ENCODE measurements at places on chromosomes 16 and 17. TPM values are rescaled to one million over a fixed set of nuclear protein-coding genes. Genes with fewer than 3 reads are reported as not detected.

Gene SPSB3
- total RNA-seq, result 36.7 TPM

GRCh38 chr16:84617041-84617790 is 662 bp downstream of the COTL1 start:
- peak overlapping the region; percentile 87 for H3K4me3 ChIP-seq
- H3K27ac ChIP-seq, result no peak overlapping the region
- H3K36me3 ChIP-seq, result no peaks in the 10 kb centered on the region
- H3K4me1 ChIP-seq, result no peaks in the 10 kb centered on the region
- peaks cover 13% of the 10 kb centered on the region for H3K27me3 ChIP-seq

DNA sequence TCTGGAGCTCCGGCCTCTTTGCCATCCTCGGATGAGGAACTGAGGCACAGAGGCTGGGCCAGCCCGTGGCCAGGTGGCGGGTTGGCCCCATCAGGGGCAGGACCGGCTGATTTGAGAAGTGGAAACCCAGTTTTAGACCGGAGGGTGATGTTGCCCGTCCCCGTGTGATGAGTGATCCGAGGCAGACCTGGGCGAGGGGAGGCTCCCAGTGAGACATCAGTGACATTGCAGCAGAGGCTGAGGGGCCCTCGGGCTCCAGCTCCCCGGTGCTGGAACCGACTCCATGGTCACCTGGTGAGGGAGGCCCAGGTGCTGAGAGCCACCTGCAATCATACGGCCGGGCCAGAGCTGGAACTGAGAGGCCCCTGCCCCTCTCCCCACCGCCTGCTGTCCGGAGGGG is 26.9 kb upstream of the CACNA1H start:
- no peaks in the 10 kb centered on the region for H3K4me1 ChIP-seq
- no peak for DNase-seq
- H3K27me3 ChIP-seq, result no peaks in the 10 kb centered on the region
- no peak overlapping the region for H3K4me3 ChIP-seq
- H3K36me3 ChIP-seq, result no peaks in the 10 kb centered on the region

GRCh38 chr17:41593306-41593981 is 6.7 kb upstream of the KRT14 start:
- H3K27ac ChIP-seq, result no peak overlapping the region
- H3K27me3 ChIP-seq, result no peaks in the 10 kb centered on the region
- peak; percentile 53 for DNase-seq
- H3K4me1 ChIP-seq, result no peaks in the 10 kb centered on the region
- H3K36me3 ChIP-seq, result no peaks in the 10 kb centered on the region
- no peak overlapping the region for H3K4me3 ChIP-seq

DNA sequence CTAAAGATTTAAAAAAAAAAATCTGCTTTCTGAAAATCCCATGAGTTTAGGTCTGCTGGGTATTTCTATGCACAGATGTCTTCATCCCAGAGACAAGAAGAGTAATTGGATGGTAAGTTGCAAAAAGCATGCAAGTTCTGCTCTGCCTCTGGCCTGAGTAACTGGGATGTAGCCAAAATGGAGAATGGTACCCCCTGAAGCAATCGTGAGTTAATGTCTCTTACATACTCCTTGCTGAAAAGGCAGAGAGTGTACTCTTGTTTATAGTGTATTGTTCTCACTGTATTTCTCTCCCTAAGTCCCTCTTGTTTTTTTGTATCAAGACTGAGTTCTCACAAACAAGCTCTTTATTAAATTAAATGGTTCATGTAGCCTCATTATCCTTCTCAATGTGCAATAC is 259.0 kb downstream of the IRX3 start:
- no peak overlapping the region for H3K27ac ChIP-seq
- no peak for DNase-seq
- H3K36me3 ChIP-seq, result no peaks in the 10 kb centered on the region
- no peaks in the 10 kb centered on the region for H3K27me3 ChIP-seq
- peaks cover 6% of the 10 kb centered on the region for H3K4me1 ChIP-seq
- H3K4me3 ChIP-seq, result no peak overlapping the region

Gene WNK4
- total RNA-seq, result 3.3 TPM

Gene PRSS21
- not detected for total RNA-seq

GRCh38 chr17:7218758-7219157 is 878 bp downstream of the DLG4 start:
- no peaks in the 10 kb centered on the region for H3K27me3 ChIP-seq
- DNase-seq, result no peak
- H3K36me3 ChIP-seq, result peaks cover 25% of the 10 kb centered on the region

DNA sequence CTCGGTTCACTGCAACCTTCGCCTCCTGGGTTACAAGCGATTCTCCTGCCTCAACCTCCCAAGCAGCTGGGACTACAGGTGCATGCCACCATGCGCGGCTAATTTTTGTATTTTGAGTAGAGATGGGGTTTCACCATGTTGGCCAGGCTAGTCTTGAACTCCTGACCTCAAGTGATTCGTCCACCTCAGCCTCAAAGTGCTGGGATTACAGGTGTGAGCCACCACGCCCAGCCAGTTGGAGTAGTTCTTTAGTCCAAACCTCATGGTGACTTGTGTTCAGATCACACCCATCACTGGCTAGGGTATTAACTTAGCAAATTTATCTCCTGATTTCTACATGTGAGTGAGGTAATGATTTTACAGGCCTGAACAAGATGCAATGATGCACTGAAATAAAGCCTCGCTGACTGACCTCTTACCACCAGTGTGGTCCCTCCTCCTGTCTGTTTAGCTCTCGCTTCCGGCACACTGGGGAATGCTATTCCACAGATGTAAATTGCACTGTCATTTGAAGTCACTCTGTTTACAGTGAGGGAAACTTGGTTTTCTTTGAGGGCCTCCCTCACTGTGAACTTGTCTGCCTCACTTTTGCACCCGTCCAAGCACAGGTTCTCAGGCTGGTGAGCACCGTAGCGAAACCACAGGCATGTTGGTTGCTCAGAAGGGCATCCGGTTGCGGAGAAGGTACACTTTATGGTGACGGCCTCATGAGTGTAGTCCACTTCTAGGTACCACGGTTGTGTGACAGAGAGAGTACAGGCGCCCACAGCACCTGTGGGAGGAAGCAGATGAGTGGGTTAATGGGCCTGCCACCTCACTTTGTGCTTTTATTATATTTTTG is 5.5 kb downstream of the IGSF6 start:
- no peak overlapping the region for H3K4me3 ChIP-seq
- H3K4me1 ChIP-seq, result peaks cover 3% of the 10 kb centered on the region
- no peaks in the 10 kb centered on the region for H3K27me3 ChIP-seq
- no peak for DNase-seq
- H3K27ac ChIP-seq, result no peak overlapping the region

Gene CCDC200
- total RNA-seq, result not detected

Gene CORO1A
- total RNA-seq, result 2.6 TPM

DNA sequence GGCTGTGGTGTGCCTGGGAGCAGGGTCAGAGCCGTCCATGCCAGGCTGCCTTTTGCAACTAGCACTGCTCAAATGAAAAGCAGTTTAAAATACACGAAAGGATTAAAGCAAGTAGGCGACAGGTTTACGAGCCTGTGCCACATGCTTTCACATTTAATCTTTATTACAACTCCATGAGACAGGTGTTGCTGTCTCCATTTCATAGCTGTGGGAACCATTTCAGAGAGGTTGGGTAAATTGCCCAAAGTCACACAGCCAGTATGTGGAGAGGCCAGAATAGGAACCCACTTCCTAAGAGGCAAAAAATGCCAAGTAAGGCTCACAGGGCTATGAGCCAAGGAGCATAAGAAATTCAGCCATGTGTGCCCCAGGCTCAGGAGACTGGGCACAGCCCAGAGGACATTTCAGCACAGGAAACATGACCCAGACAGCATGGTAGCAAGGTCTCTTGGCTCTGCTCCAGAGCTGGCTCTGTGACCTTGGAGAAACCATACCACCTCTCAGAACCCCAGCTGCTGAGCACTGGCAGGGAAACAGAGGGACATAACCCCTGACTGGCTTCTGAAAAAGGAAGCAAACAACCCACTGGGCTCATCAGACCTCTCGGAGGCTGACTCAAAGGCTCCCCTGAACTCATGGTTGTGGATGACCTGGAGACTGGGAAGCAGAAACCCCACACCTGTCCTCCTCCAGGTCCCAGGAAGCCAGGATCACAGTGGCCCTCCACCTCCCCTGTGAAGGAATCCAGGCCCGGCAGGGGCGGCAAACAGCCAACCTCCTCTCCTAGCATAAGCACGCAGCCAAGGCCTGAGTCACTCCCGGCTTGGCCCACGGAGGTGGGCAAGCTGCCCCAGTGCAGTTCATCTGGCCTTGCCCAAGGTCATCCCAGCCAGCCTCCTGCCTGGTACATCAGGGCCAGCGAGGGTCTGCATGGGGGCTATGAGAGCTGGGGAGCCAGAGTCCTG is 40.3 kb upstream of the MRPS23 start:
- no peaks in the 10 kb centered on the region for H3K27me3 ChIP-seq
- no peak overlapping the region for H3K4me3 ChIP-seq
- H3K36me3 ChIP-seq, result no peaks in the 10 kb centered on the region
- no peak overlapping the region for H3K27ac ChIP-seq
- H3K4me1 ChIP-seq, result peaks cover 10% of the 10 kb centered on the region

Gene METTL26
- total RNA-seq, result 72.1 TPM

GRCh38 chr17:37475731-37476420 is 13.8 kb upstream of the DUSP14 start:
- no peaks in the 10 kb centered on the region for H3K27me3 ChIP-seq
- no peak for DNase-seq

GRCh38 chr17:49407981-49408501 is 6.6 kb downstream of the PHB1 start:
- H3K4me3 ChIP-seq, result no peak overlapping the region
- peak; percentile 99 for DNase-seq
- H3K4me1 ChIP-seq, result no peaks in the 10 kb centered on the region
- H3K27me3 ChIP-seq, result no peaks in the 10 kb centered on the region

Gene LRRC37A3
- total RNA-seq, result 18.1 TPM

Gene AXIN1
- total RNA-seq, result 27.8 TPM

GRCh38 chr17:14214271-14214670 is 22.4 kb downstream of the CDRT15 start:
- no peak overlapping the region for H3K27ac ChIP-seq
- no peaks in the 10 kb centered on the region for H3K4me1 ChIP-seq
- H3K36me3 ChIP-seq, result peaks cover 9% of the 10 kb centered on the region
- H3K4me3 ChIP-seq, result no peak overlapping the region
- no peaks in the 10 kb centered on the region for H3K27me3 ChIP-seq

Gene TEKT5
- total RNA-seq, result 0.31 TPM

DNA sequence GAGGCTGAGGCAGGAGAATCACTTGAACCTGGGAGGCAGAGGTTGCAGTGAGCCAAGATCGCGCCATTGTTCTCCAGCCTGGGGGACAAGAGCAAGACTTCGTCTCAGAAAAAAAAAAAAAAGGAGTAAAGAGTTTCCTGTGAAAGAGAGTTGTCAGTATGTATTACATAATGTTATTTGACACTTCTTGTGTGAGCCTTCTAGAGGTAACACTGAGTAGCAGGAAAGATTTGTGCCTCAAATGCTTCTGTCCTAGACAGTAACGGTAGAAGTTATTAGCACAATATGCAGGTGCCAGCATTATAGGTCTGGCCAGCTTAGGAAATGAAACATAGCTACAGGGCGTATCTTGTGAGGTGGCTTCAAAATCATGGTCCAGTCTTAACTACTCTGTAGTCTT is 6.2 kb downstream of the RPS6KB1 start:
- H3K27me3 ChIP-seq, result no peaks in the 10 kb centered on the region
- DNase-seq, result no peak
- no peaks in the 10 kb centered on the region for H3K4me1 ChIP-seq
- no peaks in the 10 kb centered on the region for H3K36me3 ChIP-seq
- H3K27ac ChIP-seq, result no peak overlapping the region

Gene LRRC46
- total RNA-seq, result 0.95 TPM

GRCh38 chr17:77391668-77392375 is 251.1 kb downstream of the SEC14L1 start:
- H3K36me3 ChIP-seq, result no peaks in the 10 kb centered on the region
- peak; percentile 83 for DNase-seq
- H3K27ac ChIP-seq, result peak overlapping the region; percentile 52
- no peaks in the 10 kb centered on the region for H3K27me3 ChIP-seq

GRCh38 chr17:41009301-41009760 is 403 bp upstream of the KRTAP3-1 start:
- DNase-seq, result peak; percentile 75
- H3K4me3 ChIP-seq, result peak overlapping the region; percentile 16
- H3K27ac ChIP-seq, result no peak overlapping the region
- H3K27me3 ChIP-seq, result no peaks in the 10 kb centered on the region
- no peaks in the 10 kb centered on the region for H3K36me3 ChIP-seq

DNA sequence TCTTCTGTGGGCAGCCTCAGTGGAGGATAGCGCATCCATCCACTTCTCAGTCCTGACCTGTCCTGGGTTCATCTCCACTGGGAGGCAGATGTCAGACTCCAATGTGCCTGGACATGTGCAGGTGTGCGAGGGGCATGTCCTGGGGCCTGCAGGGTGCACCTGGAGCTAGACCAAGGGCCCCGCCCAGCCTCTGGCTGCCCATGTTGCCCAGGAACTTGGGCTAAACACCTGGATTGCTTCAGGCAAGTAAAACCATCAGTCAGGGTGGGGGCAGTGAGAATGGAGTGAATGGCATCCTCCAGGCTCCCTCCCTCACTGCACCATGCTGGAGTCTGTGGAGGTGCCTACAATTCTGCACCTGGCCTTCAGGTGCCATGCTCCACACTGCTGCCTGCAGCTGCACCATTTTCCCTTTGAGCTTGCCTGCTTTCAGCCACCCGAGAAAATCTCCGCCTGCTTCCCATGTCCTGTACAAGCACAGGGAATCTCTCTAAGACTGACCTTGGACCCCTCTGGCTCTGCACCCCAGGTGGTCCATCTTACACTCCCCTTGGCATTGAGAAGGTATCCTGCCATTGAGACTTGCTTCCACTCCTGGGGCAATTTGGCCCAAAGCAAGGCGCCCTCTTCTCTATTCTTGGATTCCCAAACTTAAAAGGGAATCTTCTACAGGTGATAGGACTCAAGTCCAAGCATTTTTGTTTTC is 2.1 kb upstream of the MFSD6L start:
- no peak overlapping the region for H3K27ac ChIP-seq
- H3K27me3 ChIP-seq, result peaks cover 23% of the 10 kb centered on the region
- peak; percentile 47 for DNase-seq
- no peak overlapping the region for H3K4me3 ChIP-seq
- H3K36me3 ChIP-seq, result no peaks in the 10 kb centered on the region

Gene CCR7
- total RNA-seq, result 0.53 TPM

GRCh38 chr16:82043680-82044584 is 8.9 kb downstream of the HSD17B2 start:
- H3K4me1 ChIP-seq, result no peaks in the 10 kb centered on the region
- H3K36me3 ChIP-seq, result no peaks in the 10 kb centered on the region
- H3K4me3 ChIP-seq, result no peak overlapping the region
- no peak overlapping the region for H3K27ac ChIP-seq

DNA sequence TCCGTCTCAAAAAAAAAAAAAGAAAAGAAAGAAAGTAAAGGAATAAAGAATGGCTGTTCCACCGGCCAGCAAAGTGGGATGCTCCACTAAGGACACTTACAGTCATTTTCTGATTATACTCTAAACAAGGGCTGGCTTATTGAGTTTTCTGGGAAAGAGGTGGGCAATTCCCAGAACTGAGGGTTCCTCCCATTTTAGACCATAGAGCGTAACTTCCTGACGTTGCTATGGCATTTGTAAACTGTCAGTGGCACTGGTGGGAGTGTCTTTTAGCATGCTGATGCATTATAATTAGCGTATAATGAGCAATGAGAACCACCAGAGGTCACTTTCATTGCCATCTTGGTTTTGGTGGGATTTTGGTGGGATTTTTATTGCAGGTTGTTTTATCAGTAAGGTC is 58.0 kb downstream of the PIGL start:
- peaks cover 15% of the 10 kb centered on the region for H3K36me3 ChIP-seq
- no peak overlapping the region for H3K27ac ChIP-seq
- H3K27me3 ChIP-seq, result no peaks in the 10 kb centered on the region
- no peak overlapping the region for H3K4me3 ChIP-seq

Data from endodermal cell (in vitro differentiated cells).